ENCODE measurements at places on chromosomes 5 and 9. TPM values are rescaled to one million over a fixed set of nuclear protein-coding genes. Genes with fewer than 3 reads are reported as not detected.

The GABRB2 gene
- polyA plus RNA-seq: 3.3 TPM

The CDH12 gene
- 0.56 TPM for polyA plus RNA-seq

The ADAMTS12 gene
- 29.3 TPM for polyA plus RNA-seq

GRCh38 chr5:149274939-149275338, 3.3 kb downstream of the AFAP1L1 start:
- peaks cover 17% of the 10 kb centered on the region for H3K4me1 ChIP-seq
- no peak for DNase-seq

DNA sequence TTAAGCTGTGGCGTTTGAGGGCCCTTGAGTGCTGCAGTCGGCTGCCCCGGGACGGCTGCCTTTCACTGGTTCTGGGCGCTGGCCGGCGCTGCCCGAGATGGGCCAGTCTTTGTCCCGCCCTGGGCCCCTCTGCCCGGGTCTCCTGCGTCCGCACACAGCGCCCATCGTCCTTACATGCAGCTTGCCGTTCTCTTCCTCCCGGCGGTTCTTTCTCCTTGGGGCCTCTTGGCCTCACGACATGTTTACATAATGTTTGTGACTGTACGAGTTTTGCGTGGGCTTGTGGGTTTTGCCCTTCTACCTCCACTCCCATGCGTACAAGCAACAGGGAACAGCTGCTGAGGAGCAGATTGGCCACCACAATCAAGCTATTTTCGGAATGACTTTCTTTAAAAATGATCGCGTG, 618 bp downstream of the TNPO1 start:
- no peaks in the 10 kb centered on the region for H3K27me3 ChIP-seq
- peak; percentile 68 for DNase-seq
- no peaks in the 10 kb centered on the region for H3K36me3 ChIP-seq

- no peaks in the 10 kb centered on the region for H3K27me3 ChIP-seq
- no peaks in the 10 kb centered on the region for H3K4me1 ChIP-seq
- peak; percentile 52 for DNase-seq
- no peak overlapping the region for H3K27ac ChIP-seq
Measured at GRCh38 chr5:172816925-172817562, 17.0 kb upstream of the ERGIC1 start.

- DNase-seq: no peak
- no peaks in the 10 kb centered on the region for H3K4me1 ChIP-seq
- H3K4me3 ChIP-seq: no peak overlapping the region
- no peaks in the 10 kb centered on the region for H3K36me3 ChIP-seq
Measured at GRCh38 chr5:149036970-149037369, 25.9 kb downstream of the SH3TC2 start.
